ENCODE measurements at places on chromosomes 3 and 15.

DNA sequence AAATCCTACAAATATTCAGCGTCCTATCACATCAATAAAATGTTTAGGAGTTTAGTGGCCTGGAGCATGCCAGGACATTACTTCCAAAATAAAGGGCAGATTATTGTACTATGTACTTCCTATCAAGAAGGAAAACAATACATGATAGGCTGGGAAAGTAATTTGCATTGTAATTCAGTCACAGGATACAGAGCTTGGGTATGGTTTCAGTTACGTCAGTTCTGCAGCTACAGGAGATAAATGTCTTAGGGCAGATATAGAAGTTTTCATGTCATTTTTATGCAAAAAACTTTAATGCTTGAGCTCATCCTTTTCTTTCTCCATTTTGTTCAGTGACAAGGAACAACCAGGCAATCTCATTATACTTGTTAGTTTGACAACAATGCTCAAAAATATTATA is 155.2 kb downstream of the NFKBIZ start:
- no peak for DNase-seq

DNA sequence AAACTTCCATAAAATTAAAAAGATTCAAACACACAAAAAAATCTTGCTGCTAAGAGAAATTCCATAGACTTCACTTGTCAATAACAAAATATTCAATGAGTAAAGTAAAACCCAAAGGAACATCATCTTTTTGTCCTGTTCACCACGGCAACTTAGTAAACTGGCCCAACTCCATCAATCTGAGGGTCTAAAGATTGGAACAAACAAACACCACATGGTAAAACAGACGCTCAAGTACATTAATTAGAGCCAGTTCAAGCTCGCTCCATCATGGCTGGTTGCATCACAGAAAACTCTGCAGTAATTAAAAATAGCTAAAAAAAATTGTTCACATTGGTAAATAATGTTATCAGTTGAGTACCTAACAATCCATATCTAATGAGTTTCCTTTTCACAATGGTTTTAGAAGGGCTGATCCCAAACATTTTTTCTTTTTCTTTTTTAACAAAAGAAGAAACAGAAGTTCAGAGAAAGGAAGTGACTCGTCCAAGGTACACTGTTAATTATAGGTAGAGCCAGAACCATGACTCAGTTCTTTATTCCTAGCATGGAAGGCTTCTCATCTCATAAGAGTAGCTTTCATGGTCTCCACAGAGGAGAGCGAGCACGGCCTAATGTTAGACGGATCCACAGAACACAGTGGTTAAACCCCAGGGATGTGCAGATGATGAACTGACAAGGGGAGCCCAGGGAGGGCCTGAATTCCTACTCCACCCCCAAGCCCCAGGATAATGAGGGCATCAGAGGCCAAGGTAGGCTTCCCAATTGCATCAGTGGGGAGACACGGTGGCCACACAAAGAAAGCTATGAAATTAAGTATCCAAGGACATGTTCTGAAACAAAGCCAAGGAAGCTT is 79.2 kb upstream of the ARHGEF3 start:
- no peak for DNase-seq

- DNase-seq = peak; percentile 47
Measured at GRCh38 chr3:13308380-13308801, 111.7 kb downstream of the NUP210 start.

GRCh38 chr3:192899540-192899982 is 18.1 kb downstream of the MB21D2 start:
- DNase-seq = peak; percentile 23

- no peak for DNase-seq
Measured at GRCh38 chr15:33378866-33379480, 68.2 kb downstream of the RYR3 start.

DNA sequence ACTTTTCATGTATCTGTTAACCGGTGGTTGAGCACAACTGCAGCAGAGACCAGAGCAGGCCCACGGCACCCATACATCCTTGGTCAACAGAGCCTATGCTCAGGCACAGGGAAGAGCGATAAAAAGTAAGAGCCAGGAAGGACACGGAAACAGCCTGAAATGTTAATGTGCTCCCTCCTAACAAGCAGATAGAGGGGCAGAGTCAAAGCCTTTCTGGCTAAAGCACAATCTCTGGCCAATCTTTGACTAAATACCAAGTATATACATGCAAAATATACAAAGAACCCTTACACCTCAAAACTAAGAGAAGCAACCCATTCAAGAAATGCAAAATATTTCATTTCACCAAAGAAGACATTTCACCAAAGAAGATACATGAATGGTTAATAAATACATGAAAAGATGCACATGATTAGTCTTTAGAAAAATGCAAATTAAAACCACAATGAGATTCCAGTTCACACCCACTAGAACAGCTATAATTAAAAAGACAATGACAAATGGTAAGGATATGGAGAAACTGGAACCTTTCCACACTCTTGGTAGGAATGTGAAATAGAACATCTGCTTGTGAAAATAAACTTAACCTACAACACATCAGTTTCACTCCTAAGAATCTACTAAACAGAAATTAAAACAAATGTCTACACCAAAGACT is 88.0 kb downstream of the OSBPL10 start:
- DNase-seq = no peak

DNA sequence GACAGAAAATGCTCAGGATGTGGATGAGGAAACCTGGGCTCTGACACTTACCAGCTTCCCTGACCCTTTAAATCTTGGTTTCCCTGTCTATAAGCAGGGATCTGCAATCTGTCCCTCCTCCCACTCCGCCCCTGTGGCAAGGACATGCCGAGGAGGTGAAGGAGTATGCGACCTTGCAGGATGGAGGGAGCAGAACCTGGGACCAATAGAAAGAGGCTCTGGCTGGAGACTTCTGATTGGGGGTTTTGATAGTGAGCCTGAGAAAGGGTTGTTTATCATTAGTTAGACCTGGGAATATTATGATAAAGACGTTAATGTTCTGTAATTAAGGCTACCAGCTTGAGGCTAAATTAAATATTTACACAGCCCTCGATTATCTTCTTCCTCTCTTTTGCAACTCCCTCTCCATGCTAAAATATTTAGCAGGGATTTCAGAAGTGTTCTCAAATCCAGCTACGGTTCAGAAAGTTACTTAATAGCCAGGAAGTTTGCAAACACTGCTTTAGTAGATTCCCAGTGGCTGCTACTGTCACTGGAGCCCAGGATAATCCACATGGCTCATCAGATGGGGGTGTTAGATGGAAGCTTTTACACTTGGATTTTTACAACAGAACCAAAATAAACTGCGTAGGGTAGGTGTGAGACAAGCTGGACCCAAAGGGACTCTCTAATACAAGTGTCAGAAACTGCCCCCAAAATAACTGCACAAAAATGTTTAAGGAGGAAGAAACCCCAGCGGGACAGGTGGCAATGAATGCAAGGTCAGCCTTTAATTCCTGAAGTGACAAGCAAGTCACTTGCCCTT is 9.2 kb upstream of the PAQR5 start:
- DNase-seq = no peak

GRCh38 chr3:17840126-17840525 is 97.7 kb upstream of the TBC1D5 start:
- DNase-seq = no peak

DNA sequence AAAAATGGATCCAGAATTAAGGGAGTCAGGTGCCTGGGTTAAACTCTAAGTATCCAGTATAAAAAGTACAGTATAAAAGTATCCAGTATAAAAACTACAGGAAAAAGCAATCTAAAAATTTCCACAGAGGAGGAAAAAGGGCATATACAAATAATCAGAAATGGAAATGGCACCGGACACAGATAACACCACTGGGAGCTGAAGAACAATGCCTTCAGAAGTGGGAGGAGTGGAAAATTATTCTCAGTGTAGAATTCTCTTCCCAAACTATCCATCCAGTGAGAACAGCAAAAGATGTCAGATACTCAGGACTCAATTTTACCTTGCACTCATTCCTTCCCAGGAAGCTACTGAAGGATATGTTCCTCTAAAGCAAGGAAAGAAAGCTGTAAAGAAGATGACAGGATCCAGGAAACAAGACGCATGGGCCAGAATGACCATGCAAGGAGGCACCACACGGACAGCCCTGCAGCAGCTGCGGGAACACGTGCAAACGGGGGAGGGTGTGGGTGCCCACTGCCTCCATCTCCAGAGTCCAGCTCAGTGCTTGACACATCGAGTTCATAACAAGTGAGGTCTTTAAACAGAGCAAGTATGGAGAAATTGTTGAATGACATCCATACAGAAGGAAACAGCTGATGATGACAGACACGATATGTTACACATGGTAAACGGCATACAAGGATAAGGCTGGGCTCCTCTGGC is 68.5 kb downstream of the CHSY1 start:
- no peak for DNase-seq

GRCh38 chr3:142723665-142723967 is 218 bp upstream of the TRPC1 start:
- DNase-seq = no peak

DNA sequence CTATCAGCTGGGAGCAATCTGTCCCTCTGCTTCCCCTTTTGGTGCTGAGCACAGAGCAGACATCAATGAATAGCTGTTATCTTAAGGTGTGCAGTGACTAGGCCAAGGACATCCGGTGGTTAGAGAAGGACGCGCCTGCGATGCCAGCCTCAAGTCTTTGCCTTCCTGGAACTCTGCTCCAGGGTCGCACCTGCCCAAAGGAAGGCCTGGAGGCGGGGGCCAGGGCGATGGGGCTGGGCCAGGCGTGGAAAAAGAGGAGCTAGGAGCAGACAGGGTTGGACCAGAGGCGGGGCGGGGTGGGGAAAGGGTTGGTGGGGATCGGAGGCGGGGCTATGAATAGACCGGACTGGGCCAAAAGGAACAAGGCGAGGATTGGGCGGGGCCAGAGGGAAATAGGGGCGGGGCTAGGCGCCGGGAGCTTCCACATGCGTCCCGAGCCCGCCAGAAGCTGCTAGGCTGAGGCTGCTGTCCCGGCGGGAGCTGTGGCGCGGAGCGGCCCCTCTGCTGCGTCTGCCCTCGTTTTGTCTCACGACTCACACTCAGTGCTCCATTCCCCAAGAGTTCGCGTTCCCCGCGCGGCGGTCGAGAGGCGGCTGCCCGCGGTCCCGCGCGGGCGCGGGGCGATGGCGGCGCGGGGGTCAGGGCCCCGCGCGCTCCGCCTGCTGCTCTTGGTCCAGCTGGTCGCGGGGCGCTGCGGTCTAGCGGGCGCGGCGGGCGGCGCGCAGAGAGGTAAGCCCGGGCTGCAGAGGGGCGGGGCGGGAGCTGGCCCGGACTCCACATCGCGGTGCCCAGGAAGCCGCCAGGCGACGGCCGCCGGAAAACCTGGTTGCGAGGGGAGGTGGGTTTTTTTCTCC is at the start of gene CHRNA5:
Gene CHRNA5 (plus strand): TSS at position 424 of the 854 bp plus-strand sequence. CDS start 200 bp downstream, at position 624.
- peak; percentile 90 for DNase-seq

DNA sequence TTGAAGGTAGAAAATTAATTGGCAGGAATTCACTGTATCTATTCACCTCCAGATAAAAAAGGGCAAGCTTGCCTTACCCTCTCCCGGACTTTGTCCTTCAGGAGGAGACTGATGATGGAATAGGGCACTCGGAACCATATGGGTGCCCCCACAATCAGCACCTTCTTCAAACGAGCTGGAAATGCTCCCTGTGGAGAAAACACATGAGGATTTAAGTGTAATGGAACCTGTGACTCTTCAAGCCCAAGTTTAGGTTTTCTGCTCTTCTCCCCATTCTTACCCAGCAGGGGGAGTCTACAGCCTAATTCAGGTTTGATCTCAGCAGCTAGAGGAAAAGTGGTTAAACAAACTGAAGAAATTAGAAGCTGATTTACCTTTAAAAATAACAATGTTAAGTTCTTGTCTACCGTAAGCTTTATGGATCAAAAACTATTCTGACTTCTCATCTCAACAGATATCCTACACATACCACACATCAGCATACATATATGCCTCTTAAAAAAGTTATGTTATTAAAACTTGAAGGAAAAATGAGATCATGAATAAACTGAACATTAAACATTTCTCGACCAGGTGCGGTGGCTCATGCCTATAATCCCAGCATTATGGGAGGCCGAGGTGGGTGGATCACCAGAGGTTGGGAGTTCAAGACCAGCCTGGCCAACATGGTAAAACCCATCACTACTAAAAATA is 57.5 kb upstream of the SIN3A start:
- DNase-seq = peak; percentile 67

- no peak for DNase-seq
Measured at GRCh38 chr3:115348412-115348811, 201.3 kb upstream of the ZBTB20 start.

GRCh38 chr3:15585111-15585845 is 16.1 kb downstream of the HACL1 start:
- DNase-seq = no peak

DNA sequence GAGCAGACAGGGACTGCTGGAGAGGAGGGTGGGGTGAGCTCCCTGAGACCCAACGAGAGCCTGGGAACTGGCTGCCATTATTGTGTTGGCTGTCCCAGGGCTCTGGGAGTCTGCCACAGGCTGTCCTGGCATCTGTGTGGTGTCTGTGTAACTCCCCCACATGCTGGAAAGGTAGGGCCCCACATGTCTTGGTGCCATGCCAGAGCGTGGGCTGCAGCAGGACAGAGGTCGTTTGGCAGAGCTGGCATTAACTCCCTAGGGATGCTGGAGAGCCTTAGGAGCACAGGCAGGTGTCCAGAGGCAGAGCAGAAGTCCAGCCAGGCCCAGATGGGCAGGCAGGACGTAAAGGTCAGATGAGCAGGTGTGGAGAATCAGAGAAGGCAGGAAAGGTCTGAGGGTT is 9.7 kb downstream of the TIMP4 start:
- no peak for DNase-seq

GRCh38 chr3:194730365-194730764 is 44.7 kb downstream of the FAM43A start:
- DNase-seq = peak; percentile 80

GRCh38 chr3:188421151-188421821 is 267.3 kb downstream of the LPP start:
- DNase-seq = no peak

DNA sequence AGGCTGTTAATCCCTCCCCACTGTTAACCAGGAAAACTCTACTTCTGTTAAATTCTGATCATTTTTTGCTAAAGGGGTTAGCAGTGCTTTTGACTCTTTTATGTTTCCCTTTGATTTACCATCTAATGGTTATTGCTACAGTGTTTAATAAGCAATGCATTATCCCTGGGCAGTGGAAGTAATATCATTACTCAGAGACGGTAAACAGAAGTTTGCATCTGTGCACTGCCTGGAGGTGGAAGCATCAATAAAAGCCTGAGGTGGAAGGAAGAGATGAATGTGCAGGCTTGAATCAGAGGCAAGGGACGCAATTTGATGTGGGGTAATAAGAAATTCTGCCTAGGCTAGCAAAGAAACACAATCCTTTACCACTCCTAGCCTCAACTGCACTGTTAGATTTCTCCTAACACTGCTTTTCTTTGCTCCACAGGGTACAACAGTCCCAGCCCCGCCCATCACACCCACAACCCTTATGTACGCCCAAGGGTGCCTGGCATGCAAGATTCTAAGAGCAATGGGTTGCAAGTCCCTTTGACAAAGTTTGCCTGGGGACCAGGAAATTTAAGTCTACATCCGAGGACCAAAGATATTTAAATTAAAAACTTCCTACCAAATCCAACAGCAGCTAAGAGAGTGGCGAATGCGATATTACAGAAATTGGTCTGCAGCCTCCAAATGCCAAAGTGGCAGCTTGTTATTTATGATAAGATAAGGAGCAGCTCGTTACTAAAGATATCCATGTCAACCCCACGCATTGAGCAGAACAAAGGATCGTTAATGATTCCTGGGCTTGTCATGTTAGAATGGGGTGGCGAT is 261.4 kb downstream of the FHIT start:
- DNase-seq = no peak

GRCh38 chr3:33936921-33937525 is 138.6 kb downstream of the PDCD6IP start:
- no peak for DNase-seq

- DNase-seq = no peak
Measured at GRCh38 chr3:25493246-25493645, 65.2 kb downstream of the RARB start.

- DNase-seq = peak; percentile 20
Measured at GRCh38 chr3:16884084-16884747, 539 bp upstream of the PLCL2 start.

Data from RKO (cell line).